Fibroblast of the aortic adventitia (primary cell): ENCODE measurements at places on chromosomes 5 and 9.

- DNase-seq = peak; percentile 70
Observed at GRCh38 chr9:84856181-84856632, 186.7 kb downstream of the NTRK2 start.

- no peak for DNase-seq
Observed at GRCh38 chr9:124087226-124087625, 75.7 kb downstream of the LHX2 start.

- DNase-seq = no peak
Observed at GRCh38 chr9:119544492-119544891, 175.3 kb upstream of the BRINP1 start.

- no peak for DNase-seq
Observed at GRCh38 chr9:34521406-34522045, 1.3 kb downstream of the ENHO start.

DNA sequence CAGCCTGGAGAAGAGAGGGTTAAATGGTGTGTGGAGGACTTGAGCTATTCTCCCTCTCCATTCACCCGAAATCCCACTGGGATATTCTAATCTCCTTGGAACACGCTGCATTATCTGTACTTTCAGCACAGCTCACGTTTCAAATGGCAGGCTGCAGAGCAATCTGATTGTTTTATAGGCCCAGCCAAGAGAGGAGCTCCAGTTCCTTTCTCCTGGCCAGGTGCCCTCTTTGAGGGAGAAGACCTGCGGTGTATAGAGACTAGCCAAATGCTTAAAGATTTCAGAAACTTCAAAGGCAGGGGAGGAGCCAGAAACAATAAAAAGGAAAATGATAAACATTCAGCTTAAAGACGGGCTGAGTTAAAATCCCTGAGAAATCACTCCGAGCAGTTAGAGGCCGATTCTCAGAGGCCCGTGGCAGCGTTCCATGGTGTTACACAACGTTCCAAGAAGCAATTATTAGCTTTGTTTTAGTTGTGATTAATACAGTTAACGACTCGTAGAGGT lies 564.0 kb upstream of the KLF4 start:
- peak; percentile 98 for DNase-seq
